ENCODE measurements at places on chromosomes 7 and 10.

GRCh38 chr10:78231939-78232338, 198.3 kb downstream of the RPS24 start:
- DNase-seq = no peak
- peaks cover 3% of the 10 kb centered on the region for H3K27me3 ChIP-seq
- no peak overlapping the region for H3K27ac ChIP-seq
- H3K4me3 ChIP-seq = no peak overlapping the region
- H3K36me3 ChIP-seq = no peaks in the 10 kb centered on the region

DNA sequence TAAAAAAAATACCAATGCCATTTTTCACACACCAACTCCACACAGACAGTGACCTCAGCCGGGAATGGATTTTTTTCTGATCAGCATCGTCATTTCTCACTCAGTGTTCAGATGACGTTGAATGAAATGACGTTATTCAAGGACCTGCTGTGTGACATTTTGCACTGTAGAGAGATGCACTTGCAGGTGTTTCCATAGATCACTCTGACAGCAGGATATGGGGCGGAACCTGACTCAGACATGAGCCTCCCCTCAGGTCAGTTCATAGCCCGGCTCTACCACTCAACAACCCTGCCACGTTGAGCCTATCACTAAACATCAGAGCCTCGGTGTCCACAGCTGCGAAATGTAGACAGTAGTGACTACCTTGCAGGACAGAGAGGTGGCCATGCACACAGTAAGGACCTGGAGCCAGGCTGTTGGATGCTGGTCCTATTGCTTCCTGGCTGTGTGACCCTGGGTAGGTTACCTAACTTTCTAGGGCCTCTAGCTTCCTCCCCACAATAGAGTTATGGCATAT, 41.4 kb upstream of the ANTXRL start:
- no peak overlapping the region for H3K27ac ChIP-seq
- no peaks in the 10 kb centered on the region for H3K4me1 ChIP-seq
- no peaks in the 10 kb centered on the region for H3K36me3 ChIP-seq
- no peak overlapping the region for H3K4me3 ChIP-seq
- DNase-seq = no peak

DNA sequence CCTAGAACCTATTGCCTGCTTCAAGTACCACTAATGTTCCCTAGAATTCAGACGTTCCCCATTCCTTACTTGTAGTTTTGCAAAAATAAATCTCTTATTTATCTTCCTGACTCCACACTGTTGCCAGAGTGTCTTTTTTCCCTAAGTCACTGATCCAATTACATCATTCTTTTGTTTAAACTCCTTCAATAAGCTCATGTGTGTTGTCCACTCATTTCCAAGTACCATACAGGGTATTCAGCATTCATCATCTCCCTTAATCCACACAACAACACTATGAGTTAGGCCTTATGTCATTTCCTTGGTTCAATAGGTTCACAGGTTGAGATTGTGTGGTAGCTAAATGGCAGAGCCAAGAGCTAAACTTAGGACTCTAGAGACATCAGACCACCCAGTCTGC, 119.9 kb upstream of the RHOBTB1 start:
- H3K27me3 ChIP-seq = no peaks in the 10 kb centered on the region
- H3K4me3 ChIP-seq = no peak overlapping the region
- H3K27ac ChIP-seq = no peak overlapping the region
- no peaks in the 10 kb centered on the region for H3K4me1 ChIP-seq
- DNase-seq = no peak
- H3K36me3 ChIP-seq = no peaks in the 10 kb centered on the region

GRCh38 chr10:125060826-125061556, 99.4 kb downstream of the CTBP2 start:
- H3K27me3 ChIP-seq = no peaks in the 10 kb centered on the region
- no peak overlapping the region for H3K27ac ChIP-seq
- no peaks in the 10 kb centered on the region for H3K36me3 ChIP-seq
- peaks cover 39% of the 10 kb centered on the region for H3K4me1 ChIP-seq
- H3K4me3 ChIP-seq = no peak overlapping the region

DNA sequence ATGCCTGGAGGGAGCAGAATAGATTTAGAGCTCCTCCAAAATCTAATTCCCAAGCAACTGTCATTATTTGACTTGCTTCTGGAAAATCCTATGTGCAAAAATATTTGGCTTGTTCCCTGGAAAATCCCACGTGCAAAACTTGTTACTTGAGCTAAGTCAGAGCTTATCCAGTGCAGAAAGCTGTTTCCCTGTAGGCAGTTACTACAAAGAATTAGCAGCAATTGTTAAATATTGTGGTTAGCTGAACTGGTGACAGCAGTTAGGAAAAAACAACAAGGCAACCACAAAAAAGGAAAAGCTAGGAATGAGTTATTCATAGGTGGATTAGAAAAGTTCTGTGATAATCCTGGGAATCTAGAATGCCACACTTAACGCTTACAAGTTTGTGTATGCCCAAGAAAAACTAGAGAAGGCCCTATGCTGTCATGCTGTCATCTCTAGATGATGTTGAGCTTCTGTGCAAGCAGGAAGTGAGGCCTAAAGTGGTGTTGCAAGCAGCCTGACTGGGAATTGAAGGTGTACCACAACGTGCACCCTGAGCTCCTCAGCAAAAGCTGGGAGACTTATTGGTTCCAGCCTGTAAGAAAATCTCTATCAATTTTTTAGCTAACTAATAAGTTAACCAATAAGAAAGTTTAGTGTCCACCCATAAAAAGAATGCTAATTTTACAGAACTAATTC, 738.6 kb upstream of the LRRTM3 start:
- DNase-seq = no peak
- no peaks in the 10 kb centered on the region for H3K27me3 ChIP-seq
- H3K4me3 ChIP-seq = no peak overlapping the region
- no peak overlapping the region for H3K27ac ChIP-seq
- H3K36me3 ChIP-seq = no peaks in the 10 kb centered on the region

DNA sequence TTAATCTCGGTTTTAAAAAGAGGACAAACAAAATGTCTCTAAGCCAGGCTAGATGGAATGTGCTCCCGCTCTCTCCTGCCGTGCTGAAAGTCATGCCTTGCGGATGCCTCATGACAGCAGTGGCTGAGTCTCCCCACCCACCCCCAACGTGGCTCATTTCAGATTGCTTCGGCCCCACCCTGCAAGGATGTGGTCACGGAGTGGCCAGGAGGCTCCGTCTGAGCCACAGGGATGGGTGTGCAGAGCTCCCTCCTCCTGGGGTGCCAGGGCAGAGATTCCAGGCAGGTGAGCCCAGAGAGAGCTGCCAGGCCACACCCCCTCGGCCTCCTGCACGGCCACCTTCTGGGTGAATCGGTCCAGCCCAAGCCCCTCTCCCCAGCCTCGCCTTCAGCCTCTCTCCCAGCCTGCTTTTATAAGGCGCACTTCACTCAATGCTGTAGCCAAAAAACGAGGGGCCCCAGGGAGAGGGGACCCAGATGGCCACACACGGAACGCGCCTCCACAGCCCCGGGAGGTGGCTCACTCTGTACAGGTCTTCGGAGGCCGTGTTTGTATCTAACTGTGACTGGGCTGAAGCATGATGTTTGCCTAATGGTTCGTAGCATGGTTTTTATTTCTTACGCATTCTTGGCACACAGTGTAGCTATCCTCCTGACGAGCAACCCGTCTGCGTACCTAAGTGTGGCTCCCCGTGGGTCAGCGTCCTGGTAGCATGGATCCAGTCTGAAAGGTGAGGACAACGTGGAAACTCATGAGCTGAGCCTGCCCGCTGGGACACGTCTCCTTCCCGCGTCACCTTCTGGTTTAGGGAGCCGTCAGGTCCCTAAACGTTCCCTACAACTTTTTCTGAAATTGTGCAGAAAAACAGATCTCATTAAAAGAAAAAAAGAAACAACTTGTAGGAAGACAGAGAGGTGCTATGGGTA, 413.8 kb upstream of the FOXK1 start:
- H3K36me3 ChIP-seq = no peaks in the 10 kb centered on the region
- no peaks in the 10 kb centered on the region for H3K27me3 ChIP-seq

DNA sequence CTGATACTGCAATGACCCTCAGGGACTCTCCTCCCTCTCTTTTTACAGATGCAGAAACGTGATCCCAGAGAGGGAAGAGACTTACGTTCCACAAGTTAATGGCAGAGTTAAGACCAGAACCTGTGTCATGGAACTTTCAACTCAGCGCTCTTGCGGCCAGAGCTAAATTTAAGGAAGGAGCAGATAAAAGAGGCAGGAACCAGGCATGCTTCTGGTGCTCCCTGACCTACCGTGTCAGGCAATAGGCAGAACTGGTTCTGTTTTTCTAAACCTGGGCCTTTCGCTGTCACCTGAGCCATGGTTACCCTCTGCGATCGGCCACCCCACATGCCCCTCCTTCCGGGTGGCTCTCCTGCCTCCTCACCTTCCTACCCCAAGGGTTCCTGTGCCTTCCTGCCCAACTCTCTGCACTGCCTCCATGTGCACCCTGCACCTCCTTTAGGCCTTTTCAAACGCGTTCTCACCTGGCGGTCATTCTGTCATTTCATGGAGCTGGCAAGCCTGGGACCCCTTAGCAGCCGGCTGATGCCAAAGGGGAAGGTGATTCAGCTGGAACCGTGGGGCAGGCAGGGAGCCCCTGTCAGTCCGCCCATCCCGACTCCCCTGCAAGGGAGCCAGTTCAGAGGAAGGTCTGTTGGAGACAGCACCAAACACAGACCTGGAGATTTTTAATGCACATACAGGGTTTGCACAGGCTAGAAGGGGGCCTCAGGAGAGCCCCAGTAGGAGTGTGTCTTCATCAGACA, 7.7 kb upstream of the GBX1 start:
- no peaks in the 10 kb centered on the region for H3K36me3 ChIP-seq
- no peak overlapping the region for H3K27ac ChIP-seq
- DNase-seq = no peak
- no peaks in the 10 kb centered on the region for H3K27me3 ChIP-seq
- no peak overlapping the region for H3K4me3 ChIP-seq

DNA sequence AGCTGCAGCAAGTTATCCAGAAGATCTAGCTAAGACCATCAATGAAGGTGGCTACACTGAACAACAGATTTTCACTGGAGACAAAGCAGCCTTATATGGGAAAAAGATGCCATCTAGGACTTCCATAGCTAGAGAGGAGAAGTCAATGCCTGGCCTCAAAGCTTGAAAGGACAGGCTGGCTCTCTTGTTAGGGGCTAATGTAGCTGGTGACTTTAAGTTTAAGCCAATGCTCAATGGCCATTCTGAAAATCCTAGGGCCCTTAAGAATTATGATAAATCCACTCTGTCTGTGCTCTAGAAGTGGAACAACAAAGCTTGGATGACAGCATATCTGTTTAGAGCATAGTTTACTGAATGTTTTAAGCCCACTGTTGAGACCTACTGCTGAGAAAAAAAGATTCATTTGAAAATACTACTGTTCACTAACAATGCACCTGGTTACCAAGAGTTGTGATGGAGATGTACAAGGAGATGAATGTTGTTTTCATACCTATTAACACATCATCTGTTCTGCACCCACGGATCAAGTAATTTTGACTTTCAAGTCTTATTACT, 13.6 kb upstream of the ADAMTS14 start:
- no peaks in the 10 kb centered on the region for H3K27me3 ChIP-seq
- H3K4me3 ChIP-seq = no peak overlapping the region
- no peaks in the 10 kb centered on the region for H3K36me3 ChIP-seq
- H3K4me1 ChIP-seq = peaks cover 27% of the 10 kb centered on the region
- no peak overlapping the region for H3K27ac ChIP-seq

DNA sequence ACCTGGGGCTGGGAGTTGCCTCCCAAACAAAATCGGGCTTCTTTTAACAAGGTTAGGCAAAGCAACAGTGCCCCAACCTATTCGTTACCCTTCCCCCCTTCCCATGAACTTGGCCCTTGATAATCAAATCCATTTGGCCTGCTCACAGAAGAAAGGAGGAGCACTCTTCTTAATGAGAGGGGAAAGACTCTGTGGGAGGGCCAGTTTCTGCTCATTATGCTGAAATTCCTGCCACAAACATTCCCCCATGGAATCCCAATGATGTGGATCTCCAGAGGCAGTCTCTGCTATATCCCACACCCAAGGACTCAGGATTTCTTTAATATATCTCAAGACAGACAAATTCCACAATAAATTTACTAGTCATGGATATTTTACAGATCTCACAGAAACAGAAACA, 43.0 kb downstream of the LSM5 start:
- H3K4me1 ChIP-seq = no peaks in the 10 kb centered on the region
- H3K27me3 ChIP-seq = no peaks in the 10 kb centered on the region
- H3K4me3 ChIP-seq = no peak overlapping the region
- no peak overlapping the region for H3K27ac ChIP-seq
- H3K36me3 ChIP-seq = no peaks in the 10 kb centered on the region
- no peak for DNase-seq
